ENCODE measurements at places on chromosomes 7 and 10. TPM values are rescaled to one million over a fixed set of nuclear protein-coding genes. Genes with fewer than 3 reads are reported as not detected.

DNA sequence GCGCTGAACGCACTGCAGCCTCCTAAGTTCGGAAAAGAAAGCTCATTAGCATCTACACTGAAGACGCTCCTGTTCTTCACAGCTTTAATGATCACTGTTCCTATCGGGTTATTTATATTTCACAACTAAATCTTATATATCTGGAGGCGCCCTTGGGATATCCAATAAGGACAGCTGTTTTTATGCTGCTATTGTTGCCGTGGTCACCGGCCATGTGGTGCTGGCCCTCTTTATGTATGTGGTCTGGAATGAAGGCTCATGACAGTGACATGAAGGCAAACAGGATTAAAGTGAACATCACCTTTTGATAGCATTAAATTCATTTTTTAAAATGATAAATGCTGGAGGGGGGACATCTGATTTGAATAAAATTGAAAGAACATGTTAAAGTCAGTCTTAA lies 8.8 kb downstream of the BLVRA start:
- H3K27me3 ChIP-seq, result no peaks in the 10 kb centered on the region
- peaks cover 77% of the 10 kb centered on the region for H3K4me1 ChIP-seq
- H3K27ac ChIP-seq, result no peak overlapping the region
- H3K4me3 ChIP-seq, result no peak overlapping the region
- no peak for DNase-seq

DNA sequence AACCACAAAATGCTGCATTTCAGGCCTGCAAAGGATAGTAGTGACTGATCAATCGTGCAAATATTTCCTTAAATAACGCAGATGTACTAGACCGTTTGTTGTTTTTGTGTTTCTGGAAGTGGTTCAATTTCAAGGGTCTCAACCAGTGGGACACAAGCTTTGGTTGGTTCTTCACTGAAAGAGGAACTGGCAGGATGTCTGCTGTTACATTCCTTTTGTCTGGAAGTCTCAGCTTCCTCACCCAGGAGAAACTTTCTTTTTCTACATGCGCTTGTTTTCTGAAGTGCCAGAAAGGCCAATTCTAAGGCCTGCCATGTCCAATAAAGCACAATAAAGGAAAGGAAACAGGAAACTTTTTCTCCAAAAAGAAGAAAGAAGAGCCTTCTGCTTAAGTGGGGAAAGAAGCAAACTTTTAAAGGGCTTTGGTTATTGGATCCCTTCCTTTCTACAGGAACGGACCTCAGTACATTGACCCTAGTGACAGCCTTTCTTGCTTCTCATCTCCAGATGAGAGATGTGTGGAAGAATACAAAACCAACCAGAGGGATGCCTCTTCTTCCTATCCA lies 4.1 kb downstream of the DKK1 start:
- H3K4me3 ChIP-seq, result no peak overlapping the region
- no peak for DNase-seq
- peaks cover 6% of the 10 kb centered on the region for H3K4me1 ChIP-seq
- H3K36me3 ChIP-seq, result no peaks in the 10 kb centered on the region

GRCh38 chr10:71392791-71393781 lies 3.6 kb upstream of the CDH23 start:
- no peak overlapping the region for H3K27ac ChIP-seq
- no peak for DNase-seq
- H3K27me3 ChIP-seq, result peaks cover 19% of the 10 kb centered on the region
- no peaks in the 10 kb centered on the region for H3K36me3 ChIP-seq
- peaks cover 16% of the 10 kb centered on the region for H3K4me1 ChIP-seq

- H3K27me3 ChIP-seq, result no peaks in the 10 kb centered on the region
- no peak for DNase-seq
- H3K4me1 ChIP-seq, result peaks cover 51% of the 10 kb centered on the region
- no peak overlapping the region for H3K27ac ChIP-seq
- H3K36me3 ChIP-seq, result peaks cover 70% of the 10 kb centered on the region
- no peak overlapping the region for H3K4me3 ChIP-seq
Measured at GRCh38 chr10:61918140-61918539, 16.6 kb downstream of the ARID5B start.

- H3K27me3 ChIP-seq, result no peaks in the 10 kb centered on the region
- H3K27ac ChIP-seq, result no peak overlapping the region
- no peak overlapping the region for H3K4me3 ChIP-seq
- no peaks in the 10 kb centered on the region for H3K36me3 ChIP-seq
- no peak for DNase-seq
Measured at GRCh38 chr7:16260236-16260728, 161.1 kb downstream of the CRPPA start.

GRCh38 chr7:70776627-70777101 lies 355.3 kb upstream of the GALNT17 start:
- DNase-seq, result no peak
- H3K4me1 ChIP-seq, result no peaks in the 10 kb centered on the region
- H3K36me3 ChIP-seq, result peaks cover 57% of the 10 kb centered on the region
- no peaks in the 10 kb centered on the region for H3K27me3 ChIP-seq

GRCh38 chr10:132436861-132437410 lies 39.9 kb downstream of the PWWP2B start:
- peak; percentile 70 for DNase-seq
- no peaks in the 10 kb centered on the region for H3K27me3 ChIP-seq
- peaks cover 37% of the 10 kb centered on the region for H3K4me1 ChIP-seq
- no peak overlapping the region for H3K4me3 ChIP-seq
- H3K36me3 ChIP-seq, result no peaks in the 10 kb centered on the region

DNA sequence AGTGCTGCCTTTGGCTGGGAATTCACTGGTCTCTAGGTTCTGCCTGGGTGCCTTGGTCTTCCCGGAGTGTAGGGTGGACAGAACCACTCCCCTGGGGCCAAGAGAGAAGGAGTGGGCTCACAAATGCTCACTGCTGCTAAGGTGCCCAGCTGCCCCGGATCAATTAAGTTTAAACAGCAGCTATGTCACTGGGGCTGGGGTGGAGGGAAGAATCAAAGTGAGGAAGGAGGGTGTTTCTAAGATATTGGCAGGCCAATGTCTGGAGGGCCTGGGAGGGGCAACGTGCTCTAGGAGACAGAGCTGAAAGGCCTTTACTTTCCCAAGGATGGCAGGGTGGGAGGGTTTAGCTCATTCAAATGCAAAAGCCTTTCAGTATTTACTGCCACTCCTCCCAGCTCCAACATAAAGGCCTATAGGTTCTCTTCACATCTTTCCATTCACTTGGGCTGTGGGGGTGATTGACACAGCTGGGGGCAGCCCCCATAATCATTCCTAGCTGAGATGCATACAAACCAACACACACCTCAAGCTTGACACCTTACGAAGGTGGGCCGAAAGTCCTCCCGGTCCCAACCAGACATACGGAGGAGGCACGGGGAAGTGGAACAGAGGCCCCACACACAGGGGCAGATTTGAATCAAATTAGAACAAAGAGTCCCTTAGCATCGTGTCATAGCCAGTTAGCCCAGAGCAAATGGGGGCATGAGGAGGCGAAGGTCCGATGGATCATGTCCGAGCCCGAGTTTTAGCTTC lies 108.0 kb upstream of the EFCAB10 start:
- no peaks in the 10 kb centered on the region for H3K27me3 ChIP-seq
- H3K4me3 ChIP-seq, result no peak overlapping the region
- no peaks in the 10 kb centered on the region for H3K36me3 ChIP-seq
- no peak for DNase-seq

DNA sequence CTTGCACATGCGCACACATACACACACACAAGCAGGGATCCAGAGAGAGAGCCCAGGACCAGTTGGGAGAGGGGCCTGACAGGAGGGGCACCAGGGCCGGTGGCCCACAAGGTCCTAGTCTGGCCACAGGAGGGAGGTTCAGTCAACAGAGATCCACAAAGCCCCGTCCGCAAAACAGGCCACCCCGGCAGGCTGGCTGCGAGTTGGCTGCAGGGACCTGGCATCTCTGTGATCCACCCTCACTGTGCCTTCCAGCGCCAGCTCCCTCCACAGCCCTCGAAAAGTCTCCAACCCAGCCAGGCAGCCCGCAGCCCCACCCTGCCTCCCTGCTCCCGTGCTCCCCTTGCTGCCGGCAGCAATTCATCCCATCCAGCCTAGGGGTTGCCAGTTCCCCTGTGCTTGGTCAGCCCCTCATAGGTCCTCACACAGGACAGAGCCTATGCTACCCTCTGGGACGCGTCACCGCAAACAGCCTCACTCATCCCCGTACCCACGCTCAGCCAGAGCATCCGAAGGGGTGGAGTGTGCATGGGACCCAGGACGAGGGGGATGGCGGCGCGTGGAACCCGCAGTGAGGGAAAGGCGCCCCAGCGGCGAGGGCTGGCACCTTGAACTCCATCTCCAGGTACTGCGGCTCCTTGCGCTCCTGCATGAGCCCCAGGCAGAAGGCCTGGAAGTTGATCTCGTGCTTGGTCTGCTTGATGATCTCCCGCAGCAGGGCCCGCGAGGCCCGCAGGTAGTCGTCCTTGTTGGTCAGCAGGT lies 7.5 kb downstream of the INTS1 start:
- peaks cover 8% of the 10 kb centered on the region for H3K4me1 ChIP-seq
- H3K27ac ChIP-seq, result no peak overlapping the region
- no peaks in the 10 kb centered on the region for H3K27me3 ChIP-seq
- no peak for DNase-seq

DNA sequence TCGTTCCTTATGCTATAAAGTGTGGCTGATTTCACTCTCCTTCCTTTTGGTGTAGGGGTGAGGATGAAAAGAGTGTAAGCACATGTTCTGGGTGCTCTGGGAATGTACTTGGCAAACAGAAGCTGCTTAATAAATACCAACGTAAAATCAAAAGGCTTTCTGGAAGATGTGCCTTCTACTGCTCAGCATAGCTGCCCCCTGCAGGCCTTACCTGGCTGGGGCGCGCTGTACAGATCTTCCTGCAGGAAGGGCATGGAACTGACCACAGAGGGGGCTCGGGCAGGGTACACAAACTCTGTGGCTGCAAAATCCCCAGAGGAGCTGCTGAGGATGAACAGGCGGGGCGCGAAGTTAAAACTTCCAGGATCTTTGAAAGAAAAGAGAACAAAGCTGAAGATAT lies 169.4 kb downstream of the SVIL start:
- peaks cover 98% of the 10 kb centered on the region for H3K36me3 ChIP-seq
- H3K4me3 ChIP-seq, result no peak overlapping the region
- H3K27me3 ChIP-seq, result no peaks in the 10 kb centered on the region
- H3K4me1 ChIP-seq, result no peaks in the 10 kb centered on the region
- DNase-seq, result no peak

- no peak overlapping the region for H3K27ac ChIP-seq
- no peaks in the 10 kb centered on the region for H3K36me3 ChIP-seq
- H3K4me3 ChIP-seq, result no peak overlapping the region
- no peak for DNase-seq
- no peaks in the 10 kb centered on the region for H3K4me1 ChIP-seq
Measured at GRCh38 chr10:121165276-121165675, 314.1 kb downstream of the WDR11 start.

DNA sequence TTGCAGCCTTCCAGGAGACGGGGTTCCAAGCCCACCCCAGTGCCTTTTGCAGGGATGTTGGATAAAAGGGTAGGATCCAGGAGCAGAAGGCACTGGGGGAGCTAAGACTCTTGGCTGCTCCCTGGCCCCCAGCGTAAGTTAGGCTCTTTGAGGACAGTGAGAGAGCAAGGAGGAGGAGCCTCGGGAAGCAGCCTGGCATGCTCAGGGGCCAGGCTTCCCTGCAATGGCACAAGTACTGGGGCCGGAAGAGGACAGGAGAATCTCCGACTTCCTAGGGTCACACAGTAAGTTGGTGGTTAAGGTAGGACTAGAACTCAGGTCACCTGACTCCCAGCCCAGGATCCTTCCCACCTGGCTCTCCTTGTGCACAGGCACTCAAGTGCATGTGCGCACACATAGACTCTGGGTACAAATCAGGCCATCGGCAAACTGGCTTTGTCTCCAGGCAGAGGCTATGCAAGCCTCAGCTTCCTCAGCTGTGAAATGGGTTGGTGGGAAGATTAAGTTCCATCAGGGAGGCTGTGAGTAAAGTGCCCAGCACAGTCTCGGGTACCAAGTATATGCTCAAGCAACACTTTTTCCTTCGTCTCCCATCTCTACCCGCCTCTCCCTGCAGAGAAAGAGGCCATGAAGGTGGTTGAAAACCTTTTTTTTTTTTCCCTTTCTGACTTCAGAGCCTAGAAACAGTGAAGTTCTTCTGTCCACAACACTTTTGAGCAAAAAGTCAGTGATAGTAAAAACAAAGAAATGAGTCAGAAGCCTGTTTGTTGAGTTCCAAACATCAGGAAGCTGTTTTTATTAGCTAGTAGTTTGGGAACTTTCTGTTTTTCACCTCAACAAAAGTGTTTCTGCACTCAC lies 79.1 kb downstream of the NEURL1 start:
- no peaks in the 10 kb centered on the region for H3K27me3 ChIP-seq
- H3K27ac ChIP-seq, result no peak overlapping the region
- H3K4me3 ChIP-seq, result no peak overlapping the region
- no peaks in the 10 kb centered on the region for H3K36me3 ChIP-seq
- H3K4me1 ChIP-seq, result no peaks in the 10 kb centered on the region

DNA sequence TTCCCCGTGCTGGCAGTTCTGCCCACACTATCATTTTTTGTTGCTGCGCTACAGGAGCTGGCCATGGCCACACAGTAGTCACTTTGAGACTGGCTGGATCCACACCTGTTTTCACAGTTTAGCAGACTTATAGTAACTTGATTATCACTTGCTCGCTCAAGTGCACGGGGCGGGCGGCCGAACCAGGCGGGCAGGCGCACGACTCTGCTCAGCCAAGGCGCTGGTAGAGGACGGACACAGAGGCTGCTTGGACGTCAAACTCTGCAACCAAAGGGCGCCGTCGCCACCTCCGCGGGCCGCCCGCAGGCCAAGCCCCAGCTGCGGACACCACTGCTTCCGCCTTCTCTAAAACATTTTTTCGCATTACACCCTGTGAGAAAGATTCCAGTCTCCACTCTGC lies 38.4 kb upstream of the PHYHIPL start:
- peak; percentile 56 for DNase-seq
- no peaks in the 10 kb centered on the region for H3K4me1 ChIP-seq
- no peaks in the 10 kb centered on the region for H3K36me3 ChIP-seq
- H3K27ac ChIP-seq, result no peak overlapping the region
- no peak overlapping the region for H3K4me3 ChIP-seq

GIMAP4 gene
- 214 TPM for total RNA-seq

CYP51A1 gene
- total RNA-seq, result 29.5 TPM

WDFY4 gene
- 120 TPM for total RNA-seq

CREB5 gene
- total RNA-seq, result 56.2 TPM

ZNF804B gene
- not detected for total RNA-seq

NOD1 gene
- total RNA-seq, result 40.8 TPM

NKX2-3 gene
- total RNA-seq, result 32.9 TPM

Measured in spleen (tissue), 13 donors.